ENCODE measurements at places on chromosomes 3 and 15.
A peak's percentile ranks its signal among the peaks of the same experiment; 100 is the strongest.

DNA sequence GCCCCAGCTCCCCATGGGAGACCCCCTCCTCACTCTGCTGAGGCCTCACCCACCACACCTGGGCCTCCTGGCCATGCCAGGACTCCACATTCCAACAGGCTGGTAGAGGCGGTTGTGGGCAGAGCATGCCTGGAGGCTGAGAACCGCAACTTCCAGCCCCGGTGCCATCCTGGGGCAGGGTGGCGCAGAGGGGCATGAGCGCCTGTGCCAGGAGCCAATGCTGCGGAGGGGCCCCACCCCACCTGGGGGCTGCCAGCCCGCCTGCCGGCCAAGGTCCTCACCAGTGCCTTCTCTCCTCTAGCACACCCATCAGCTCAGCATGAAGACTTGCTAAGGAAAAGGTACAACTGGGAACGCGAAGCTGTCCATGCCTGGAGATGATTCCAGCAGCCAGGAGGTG, 34.3 kb upstream of the SLC6A6 start:
- DNase-seq, result no peak

DNA sequence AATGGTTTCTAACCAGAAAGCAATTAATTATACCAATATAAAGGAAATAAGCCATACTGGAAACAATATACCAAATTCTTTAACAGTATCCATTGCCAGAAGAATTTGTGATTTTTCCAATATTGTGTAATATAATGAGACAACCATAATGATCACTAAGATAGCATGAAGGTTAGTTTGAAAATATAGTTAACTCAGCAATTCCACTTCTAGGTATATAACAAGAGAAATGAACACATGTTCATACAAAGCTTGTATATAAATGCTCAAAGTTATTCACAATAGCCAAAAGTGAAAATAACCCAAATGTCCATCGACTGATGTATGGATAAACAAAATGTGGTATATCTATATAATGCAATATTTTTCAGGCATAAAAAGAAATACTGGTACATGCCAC, 369.1 kb downstream of the TBC1D5 start:
- DNase-seq, result no peak

GRCh38 chr15:31486906-31487695, 160.5 kb downstream of the KLF13 start:
- no peak for DNase-seq

GRCh38 chr3:56980798-56981390, 79.6 kb upstream of the SPATA12 start:
- DNase-seq, result peak; percentile 98

GRCh38 chr3:50015918-50016317, 72.8 kb upstream of the RBM5 start:
- no peak for DNase-seq

DNA sequence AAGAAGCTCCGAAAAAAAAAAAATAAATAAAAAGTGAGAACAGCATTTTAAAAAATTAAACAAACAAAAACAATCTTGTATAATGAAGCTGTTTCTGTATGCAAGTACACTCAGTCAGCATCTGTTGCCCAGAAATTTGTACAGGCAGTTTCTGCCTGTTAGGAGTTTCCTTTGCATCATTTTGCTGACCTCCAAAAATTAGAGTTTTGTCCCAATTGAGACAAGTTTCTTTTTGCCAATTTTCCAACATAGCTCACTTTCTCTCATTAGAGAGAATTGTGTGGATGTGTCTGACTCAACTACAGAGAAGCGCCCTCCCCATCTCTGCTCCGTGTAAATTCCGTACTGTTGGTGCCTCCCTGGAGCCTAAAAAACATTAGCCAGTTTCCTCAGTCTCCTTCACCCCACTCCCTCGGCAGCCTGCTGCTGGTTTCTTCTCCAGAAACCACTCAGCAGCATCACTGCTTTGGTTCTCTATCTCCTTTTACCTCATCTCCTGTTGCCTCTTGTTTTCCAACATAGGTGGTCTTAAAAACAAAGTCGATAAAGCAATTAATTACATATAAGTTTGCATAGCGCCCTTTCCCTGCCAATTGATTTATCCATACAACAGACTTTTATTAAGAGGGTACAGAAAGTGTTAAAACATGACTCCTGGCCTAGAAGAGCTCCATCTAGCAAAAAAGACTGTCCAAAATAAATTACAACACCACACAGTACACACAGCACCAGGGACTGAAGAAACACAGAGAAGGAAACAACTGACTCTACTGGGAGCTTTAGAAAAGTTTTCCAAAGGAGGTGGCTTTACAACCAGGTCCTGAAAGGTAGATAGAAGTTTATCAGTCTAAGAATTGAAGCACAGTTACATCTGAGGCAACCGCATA, 286.7 kb downstream of the SHOX2 start:
- no peak for DNase-seq

DNA sequence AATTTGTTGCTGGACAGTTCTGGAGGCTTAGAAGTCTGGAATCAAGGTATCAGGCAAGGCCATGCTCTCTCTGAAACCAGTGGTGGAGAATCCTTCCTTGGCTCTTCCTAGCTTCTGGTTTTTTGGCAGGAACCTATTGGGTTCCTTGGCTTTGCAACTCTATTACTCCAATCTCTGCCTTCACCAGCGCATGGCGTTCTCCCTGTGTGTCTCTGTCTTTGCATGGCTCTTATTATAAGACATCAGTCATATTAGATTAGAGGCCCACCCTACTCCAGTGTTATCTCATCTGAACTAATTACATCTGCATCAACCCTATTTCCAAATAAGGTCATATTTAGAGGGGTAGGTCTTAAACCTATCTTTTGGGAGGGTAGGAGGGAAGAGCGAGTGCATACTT, 358.1 kb upstream of the RARB start:
- no peak for DNase-seq

DNA sequence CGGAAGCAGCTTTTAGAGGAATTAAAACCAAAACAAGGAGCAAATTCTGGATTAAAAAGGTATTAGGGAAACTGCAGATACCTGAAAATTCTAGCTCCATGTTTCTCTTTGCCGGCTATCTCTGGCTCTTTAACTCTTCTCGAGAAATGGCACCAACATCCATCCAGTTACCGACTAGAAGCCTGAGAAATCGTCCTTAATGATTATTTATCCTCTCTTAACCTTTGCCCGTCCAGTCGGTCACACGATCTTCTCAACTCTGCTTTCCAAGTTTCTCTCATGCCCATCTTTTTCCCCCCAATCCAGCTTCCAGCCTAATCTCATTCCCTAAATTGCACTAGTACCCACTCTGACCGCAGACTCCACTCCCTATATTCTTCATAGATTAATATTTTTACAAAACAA, 596 bp upstream of the SGO1 start:
- no peak for DNase-seq

DNA sequence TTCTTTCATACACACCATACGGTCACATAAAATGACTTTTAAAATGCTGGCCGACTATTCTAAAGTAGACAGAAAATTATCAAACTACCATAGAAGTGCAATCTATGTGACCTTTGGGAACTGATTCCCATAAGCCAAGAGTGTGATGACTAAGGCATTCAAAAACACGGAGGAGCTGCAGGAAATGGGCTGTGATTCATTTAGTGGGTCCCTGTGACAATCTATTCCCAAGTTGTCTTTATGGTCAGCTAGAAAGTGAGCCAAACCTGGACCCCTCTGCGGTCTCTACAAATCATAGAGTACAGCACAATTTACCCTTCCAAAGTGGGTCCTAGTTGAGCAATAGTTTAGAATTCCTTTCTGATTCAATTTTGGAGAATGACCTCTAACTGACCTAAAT, 251.5 kb upstream of the CBLB start:
- peak; percentile 54 for DNase-seq

GRCh38 chr3:54307566-54308180, 185.3 kb downstream of the CACNA2D3 start:
- no peak for DNase-seq

- DNase-seq, result no peak
Observed at GRCh38 chr3:174192471-174192870, 666.7 kb upstream of the NAALADL2 start.

DNA sequence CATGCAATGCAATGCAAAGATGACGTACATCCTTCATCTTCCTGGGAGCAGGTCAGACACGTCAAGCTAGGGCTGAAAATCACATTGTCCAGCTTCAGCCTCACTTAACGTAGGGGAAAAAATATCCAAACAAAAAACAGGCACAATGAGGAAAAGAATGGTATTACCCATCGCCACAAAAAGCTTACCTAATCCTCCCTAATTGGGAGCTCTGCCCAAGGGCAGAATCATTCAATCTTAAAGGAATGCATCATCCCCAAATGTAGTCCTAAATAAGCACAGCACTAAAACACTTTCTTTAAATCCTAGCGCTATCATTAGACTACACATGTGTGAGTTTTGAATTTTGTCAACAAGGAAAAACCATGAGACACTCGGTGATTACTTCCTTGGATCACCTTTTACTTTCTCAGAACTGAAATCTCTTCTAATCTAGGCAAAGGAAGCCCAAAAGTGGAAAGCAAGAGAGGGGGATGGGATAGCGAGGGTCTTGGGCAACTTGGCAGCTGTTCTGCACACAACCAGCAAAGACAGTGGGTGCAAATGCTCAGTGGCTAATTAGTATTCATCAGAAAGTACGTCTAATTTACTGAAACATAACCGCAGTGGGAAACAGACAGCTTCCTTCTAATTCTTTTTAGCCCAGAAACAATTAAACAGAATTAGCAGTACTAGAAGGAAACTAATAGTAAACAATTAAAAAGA, 87.4 kb downstream of the ADAMTS9 start:
- no peak for DNase-seq

DNA sequence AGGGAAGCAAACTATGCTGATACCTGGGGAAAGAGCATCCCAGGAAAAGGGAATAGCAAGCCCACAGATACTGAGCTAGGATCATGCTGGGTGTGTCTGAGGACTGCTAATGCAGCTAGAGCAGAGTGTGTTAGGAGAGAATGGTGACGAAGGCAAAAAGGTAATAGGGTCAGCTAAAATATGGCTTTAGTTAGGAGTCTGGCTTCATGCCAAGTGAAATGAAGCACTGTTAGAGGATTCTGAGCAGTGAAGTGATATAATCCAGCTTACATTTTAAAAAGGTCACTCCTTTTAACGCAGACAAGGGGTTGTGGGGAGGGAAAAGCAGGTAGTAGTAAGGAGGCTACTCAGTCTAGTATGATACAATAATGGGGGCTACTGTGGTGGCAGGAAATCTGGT, 30.4 kb downstream of the SECISBP2L start:
- DNase-seq, result no peak

DNA sequence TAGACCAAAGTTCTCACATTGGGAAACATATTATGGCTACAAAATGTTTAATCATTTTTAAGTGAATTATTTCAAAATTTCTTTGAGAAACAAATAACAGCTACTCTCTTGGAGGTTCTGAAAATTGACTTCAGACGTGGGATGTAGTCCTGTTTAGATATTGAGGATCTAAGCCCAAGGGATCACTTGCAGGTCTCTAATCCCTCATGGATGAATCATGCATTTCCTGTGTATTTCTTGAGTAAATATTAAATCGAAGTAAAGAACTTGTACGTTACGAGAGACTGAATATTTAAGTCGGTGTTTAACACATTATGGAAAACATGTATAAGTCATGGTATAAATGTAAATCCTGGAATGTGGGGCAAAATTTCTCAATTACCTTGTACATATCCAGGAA, 119.8 kb downstream of the EPHA3 start:
- peak; percentile 73 for DNase-seq

DNA sequence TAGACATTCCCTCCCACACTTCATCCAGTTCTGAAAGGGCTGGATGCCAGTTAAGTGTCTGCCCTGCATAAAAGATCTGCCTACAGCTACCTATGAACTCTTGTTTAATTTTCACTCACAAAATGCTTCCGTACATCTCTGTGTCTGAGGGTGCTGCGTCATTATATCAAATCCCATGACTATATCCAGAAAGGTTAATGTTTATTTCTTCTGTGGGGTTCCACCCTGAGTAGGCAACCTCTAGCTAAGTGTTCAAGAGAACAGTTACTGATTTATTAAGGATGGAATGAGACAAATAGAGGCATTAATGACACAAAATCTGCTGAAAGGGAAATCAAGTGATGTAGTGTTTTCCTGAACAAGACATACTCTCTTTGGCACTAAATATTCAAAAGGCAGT, 220.2 kb downstream of the MTHFS start:
- DNase-seq, result no peak

GRCh38 chr3:168213920-168214319, 118.2 kb upstream of the GOLIM4 start:
- no peak for DNase-seq

DNA sequence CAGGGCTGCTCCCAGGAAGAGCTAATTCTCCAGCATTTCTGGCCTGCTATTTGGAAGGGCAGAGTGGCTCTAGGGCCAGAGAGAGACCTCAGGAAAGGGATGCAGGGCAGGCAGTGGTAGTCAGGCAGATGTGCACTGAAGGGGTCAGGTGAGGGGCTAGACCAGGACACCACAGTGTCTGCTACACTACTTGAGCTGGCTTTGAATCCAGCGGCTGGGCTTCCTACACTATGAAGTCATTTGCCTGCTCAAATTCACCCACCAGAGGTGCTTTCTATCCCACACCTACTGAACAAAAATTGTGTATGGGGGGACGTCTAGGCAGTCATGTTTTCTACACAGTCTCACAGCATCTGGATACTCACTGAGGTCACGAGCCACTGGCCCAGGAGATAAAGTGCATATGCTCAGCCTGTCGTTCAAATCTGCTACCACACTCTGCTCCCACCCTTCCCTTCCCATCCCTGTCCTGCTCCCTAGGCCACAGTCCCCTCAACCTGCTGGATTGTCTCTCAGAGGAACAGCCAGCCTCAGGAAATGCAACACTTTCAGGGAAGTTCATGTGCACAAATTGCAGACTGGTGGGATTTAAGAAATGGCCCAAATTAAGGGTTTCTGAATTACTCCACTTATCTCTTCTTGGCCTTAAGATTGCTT, 49.9 kb upstream of the SLC6A11 start:
- DNase-seq, result no peak

DNA sequence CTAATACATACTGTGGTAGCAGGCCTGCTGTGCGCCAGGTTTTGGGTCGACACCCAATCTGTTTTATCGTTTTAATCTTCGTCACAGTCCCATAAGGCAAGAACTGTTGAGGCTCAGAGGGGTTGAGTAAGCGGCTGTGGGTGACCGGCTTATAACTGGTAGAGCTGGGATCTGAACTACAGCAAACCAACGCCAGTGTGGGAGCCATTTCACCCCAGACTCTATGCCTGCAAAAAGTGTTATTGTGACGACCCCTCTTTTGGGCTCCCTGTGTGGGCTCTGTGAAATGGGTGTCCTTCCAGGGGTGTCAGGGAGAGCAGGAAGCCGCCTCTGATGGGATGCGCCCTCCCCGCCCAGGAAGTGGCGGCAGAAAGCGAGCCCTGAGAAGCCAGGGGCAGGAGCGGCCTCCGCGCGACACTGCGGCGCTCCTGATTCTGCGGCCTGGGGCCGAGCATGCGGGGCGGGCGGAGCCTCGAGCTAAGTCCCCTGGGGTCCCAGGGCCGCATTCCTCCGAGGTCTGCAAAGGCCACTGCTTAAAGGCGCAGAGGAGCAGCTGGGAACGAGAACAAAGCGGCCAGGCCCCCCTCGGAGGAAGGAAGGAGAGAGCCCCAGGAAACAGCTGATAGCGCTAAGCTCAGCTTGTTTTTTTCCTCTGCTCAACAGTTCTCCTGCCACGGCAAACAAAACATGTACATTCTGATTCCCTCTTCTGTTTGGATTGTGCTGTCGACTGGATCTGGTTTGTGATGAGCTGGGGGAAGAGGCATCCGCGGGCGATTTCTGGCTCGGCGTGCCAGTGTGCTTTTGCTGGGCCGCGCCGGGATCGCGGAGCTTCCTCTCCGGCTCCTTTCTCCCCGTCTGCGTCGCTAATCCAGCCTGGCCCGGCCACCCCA, 33.9 kb downstream of the GRK7 start:
- DNase-seq, result peak; percentile 44

- DNase-seq, result no peak
Observed at GRCh38 chr3:11363715-11364114, 91.5 kb downstream of the ATG7 start.
